AG09319 (cell line): ENCODE measurements at places on chromosomes 16 and 17.

DNA sequence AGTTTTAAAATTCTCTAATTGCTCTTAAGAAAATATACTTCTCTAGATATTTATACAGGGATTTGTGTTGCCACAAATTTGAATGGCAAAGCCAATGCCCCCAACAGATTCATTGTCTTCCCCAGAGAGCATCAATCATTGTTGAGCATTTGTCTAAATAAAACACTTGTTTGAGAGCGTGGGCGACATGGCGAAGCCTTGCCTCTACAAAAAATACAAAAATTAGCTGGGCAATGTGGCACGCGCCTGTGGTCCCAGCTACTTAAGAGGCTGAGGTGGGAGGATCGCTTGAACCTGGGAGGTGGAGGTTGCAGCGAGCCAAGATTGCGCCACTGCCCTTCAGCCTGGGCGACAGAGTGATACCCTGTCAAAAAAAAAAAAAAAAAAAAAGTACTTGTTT is 13.4 kb upstream of the SRSF1 start:
- DNase-seq = no peak

DNA sequence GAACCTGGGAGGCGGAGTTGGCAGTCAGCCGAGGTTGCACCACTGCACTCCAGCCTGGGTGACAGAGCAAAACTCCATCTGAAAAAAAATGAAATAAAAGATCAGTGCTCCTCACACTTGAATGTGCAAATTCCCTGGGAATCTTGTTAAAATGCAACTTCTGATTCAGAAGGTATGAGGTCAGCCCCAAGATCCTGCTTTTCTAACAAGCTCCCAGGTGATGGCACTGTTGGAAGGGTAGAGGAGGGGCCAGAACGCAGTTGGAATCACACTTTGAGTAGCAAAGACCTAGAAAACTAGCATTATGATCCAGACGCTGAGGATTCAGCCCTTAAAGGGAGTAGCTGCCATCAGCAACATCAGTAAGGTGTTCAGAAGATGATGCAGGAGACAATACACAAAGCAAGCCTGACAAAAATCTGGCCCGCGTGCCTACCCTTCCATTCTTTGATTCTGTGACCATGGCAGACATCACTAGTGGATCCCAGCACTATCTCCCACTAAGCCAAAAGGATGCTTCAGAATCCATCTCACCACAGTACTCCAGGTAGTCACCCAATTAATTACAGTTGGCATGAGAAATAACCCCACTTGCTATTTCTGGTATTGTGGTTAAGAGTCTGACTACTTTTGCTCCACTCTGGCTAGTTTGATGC is 33.1 kb upstream of the MEIOC start:
- DNase-seq = no peak

DNA sequence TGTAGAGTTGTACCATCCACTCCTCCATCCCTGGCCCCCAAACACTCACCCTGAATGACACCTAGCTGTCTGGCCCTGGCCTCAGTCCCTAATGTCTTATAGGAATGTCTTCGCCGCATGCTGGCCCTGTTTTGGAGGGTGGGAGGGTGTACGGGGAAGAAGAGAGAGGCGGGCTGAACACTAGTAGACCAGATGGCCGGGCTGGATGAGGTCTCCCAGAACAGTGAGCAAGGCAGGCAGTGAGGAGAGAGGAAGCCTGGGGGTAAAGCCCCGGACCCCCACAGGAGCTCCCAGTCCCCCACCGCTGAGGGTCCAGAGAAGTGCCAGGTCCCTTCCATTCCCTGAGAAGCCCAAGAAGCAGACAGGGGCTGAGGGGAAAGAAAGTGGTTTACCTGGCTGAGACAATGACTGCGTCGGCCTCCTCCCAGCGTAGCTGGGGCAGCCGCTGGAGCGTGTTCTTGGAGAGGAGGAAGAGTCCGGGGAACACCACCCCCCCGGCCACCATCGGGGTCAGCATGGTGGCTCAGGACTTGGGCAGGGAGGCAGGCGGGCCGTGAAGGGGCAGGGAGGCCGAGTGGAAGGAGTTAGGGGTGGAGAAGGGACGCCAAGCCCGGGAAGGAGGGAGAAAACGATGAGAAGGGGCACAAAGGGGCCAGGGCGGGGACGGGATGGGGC is 923 bp downstream of the TLCD3B start:
- DNase-seq = no peak

GRCh38 chr17:16980061-16980460 is 8.1 kb upstream of the TNFRSF13B start:
- DNase-seq = no peak

DNA sequence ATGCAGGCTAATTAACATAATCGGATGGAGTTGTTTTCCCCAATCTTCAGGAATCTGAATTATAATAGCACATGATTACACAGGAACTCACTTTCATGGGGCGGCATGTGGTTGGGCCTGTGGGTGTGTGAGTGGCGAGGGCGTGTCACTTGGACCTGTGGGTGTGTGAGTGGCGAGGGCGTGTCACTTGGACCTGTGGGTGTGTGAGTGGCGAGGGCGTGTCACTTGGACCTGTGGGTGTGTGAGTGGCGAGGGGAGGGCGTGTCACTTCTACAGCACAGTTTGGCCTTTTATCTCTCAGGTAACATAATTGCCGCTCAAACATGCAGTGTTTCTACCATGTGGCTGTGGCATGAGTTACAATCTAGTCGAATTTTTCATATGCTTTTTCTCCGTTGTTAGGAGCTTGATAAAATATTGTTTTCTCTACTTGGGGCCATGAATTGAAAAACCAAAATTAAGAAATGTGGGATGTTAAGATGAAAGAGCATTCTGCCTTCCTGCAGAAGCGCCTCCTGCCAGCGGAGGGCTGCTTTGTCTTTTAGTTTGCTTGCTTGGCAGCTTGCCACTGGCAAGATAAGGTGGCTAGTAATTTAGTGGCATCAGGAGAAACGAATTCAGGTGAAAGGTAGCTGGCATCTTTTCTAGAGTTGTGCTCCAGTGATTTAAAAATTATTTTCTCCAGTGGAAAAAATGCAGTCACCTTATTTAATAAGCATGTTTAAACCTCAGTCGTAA is 36.2 kb downstream of the USP10 start:
- DNase-seq = no peak

DNA sequence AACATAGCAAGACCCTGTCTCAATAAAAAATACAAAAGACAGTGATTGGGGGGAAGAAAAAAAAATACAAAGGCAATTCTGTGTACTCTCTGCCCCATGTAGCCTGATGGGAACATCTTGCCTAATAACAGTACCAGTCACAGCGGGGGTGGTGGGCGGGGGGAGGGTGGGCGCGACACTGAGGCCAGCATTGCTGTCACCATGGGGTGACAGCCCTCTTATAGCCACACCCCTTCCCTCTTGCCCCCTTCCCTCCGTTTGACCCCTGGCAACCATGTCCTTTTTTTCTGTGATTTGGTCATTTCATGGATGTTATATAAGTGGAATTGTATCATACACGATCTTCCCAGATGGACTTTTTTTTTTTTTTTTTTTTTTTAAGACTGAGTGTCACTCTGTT is 80.9 kb downstream of the DNAH17 start:
- no peak for DNase-seq

GRCh38 chr17:76753061-76753961 is 15.4 kb downstream of the MFSD11 start:
- no peak for DNase-seq

DNA sequence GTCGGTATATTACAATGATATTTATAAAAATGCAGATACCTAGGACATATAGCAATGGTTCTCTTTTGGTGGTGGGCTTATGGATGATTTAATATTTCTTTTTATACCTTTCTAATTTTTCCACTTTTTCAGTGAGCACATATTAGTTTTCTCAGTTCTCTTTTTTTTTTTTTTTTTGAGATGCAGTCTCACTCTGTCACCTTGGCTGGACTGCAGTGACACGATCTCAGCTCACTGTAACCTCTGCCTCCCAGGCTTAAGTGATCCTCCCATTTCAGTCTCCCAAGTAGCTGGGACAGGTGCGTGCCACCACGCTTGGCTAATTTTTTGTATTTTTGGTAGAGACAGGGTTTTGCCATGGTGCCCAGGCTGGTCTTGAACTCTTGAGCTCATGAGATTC is 15.1 kb downstream of the MAP3K14 start:
- no peak for DNase-seq

DNA sequence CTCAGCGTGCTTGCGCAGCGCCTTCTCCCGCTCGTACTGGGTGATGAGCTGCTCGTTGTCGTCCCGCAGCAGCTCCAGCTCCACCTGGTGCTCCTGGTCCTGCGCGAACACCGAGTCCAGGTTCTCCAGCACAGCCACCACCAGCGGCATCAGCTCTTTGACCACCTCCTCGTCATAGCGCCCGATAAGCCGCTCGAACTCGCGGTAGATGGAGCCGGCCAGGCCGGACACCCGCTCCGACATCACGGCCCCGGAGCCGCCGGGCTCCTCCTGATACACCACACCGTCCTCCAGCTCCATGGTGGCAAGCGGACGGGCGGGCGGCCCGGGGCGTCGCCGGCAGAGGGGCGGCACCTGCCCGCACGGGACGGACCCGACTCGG is 320 bp downstream of the SPAG9 start:
- no peak for DNase-seq

- DNase-seq = no peak
Observed at GRCh38 chr17:65401561-65401960, 159.9 kb downstream of the AXIN2 start.

GRCh38 chr16:85517563-85518179 is 95.5 kb upstream of the GSE1 start:
- no peak for DNase-seq

GRCh38 chr17:78797213-78797612 is 15.1 kb upstream of the CYTH1 start:
- DNase-seq = no peak

DNA sequence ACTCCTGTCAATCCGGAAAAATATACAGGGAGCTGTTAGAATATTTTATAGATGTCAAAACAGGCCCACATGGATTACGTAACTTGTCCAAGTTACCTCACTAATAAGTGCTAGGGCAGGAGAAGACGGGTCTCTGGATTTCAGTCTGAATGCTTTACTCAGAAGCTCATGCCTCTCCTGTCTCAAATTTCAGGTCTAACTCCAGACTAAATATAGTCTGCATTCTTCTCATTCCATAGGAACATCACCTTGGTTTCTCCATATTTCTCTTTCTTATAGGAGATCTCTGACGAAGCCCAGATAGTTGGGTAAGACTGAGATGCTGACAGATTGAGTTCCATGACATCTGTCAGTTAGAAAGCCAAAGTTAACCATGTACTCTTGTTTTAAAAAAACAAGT is 174.2 kb downstream of the STX8 start:
- DNase-seq = no peak

DNA sequence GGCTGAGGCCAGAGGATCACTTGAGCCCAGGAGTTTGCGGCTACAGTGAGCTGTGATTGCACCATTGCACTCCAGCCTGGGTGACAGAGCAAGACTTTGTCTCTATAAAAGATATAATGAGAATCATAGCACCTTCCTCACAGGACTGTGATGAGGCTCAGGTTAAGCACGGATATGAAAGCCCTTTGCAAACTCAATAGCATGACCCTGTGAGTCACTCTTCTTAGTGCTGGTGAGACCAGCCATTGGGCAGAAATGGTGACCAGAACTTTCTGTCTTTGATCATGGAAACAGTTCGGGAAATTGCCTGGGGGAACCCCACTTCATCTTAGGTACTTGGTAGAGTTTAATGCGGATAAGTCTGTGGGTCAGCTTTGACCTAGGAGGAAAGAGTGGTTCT is 144.2 kb downstream of the PRKCB start:
- no peak for DNase-seq

- no peak for DNase-seq
Observed at GRCh38 chr17:6495450-6496115, 51.3 kb downstream of the PIMREG start.

- no peak for DNase-seq
Observed at GRCh38 chr16:80023865-80024264, 423.3 kb upstream of the MAF start.

DNA sequence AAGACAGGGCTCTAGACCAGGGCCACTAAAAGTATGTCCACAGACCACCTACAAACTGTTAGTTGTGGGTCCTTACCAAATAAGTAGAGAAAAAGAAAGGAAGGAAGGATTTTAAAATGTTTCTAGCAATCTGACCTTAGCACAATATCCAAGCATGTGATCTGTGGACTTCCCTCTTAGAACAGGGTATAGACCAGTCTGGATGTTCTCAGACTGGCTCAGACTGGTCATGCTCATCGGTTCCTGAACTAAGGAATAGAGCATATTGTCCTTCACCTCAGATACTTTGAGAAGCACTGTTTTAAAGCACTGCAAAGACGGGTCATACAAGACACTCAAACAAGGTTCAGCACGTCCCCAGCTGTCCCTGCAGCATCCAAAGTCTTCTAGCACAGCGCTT is 25.8 kb downstream of the CUEDC1 start:
- no peak for DNase-seq

DNA sequence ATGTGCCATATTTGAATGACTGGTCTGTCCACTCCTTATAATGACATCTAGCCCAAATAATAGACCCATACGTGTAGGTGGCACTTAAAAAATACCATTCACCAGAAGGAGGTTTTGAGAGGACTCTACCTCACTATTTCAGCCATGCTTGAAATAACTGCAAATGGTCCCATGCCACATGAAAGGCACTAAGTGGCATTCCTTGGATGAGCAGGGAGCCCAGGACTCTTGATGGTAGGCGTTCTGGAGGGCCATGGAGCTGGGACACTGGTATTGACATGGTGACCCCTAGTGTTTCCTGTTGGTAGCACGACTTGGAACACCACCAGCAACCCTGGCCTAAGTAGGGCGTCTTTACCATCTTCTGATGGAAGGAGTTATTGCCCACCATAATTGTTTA is 148.7 kb upstream of the ZFHX3 start:
- DNase-seq = no peak

DNA sequence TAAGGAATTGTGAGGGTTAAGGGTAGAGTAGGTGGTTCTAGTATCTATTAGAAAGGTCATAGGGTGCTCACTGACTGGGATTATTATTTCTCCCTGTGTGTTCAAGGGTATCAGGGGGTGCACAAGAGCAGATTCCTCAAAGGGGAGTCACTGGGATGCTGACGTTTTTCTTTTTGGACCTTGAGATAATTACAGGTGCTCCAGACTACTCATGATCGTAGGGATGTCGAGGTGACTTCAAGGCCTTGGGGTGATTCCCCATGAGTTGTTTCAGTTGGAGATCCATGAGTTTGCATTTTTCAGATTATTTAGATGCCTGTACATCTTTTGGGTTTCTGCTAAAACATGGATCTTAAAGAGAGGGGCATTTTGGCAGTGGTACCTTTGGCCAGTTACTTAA is 41.4 kb upstream of the TEKT1 start:
- DNase-seq = no peak
